ENCODE measurements at places on chromosomes 7 and 10.
A peak's percentile ranks its signal among the peaks of the same experiment; 100 is the strongest.

GRCh38 chr7:20793248-20793647, 6.6 kb upstream of the SP8 start:
- DNase-seq: no peak

DNA sequence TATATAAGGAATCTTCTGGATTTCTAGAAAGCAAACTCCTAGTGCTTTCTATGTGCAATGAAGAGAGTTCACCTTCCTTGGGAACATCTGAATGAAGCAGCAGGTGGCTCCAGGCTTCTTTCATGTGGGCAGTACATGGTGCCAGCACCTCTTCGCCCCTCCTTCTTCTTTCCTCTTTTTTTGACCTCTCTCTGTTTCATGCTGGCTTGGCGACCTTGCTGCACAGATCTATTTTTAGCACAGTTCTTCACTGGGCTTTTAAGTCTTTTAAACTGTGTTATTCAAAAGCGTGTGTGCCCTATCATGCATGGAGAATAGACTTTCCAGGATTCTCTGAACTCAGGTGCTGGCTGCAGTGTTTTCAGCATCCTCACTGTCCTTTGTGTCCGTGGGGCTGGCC, 400.3 kb upstream of the PRKCQ start:
- no peak for DNase-seq

DNA sequence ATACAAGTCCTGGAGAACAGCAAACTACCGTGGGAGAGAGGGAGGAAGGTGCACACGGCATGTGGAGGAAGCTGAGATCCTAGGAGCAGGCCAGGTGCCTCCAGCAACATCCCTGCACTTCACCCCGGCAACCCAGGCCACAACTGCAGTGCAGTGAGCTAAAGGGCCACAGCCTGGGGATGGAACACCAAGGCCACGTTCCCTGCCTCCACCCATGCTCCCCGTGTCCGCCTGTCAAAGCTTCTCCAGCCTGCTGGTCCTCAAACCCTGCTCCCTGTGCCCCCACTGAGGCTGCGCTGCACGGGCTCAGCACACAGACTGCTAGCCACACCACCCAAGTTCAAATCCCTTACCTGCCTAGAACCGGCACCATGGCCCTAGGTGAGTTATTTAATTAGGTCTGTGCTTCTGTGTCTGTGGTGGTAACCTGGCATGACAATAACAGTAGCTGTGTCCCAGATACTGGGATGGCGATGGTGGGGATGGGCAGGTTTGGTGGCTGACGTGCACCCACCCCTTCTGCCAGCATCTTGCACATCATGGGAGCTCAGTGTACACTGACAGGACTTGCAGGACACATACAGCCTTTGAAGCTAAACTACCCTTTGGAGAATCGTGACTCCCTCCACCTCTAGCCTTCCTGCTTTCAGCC, 85.5 kb downstream of the FAM53B start:
- no peak for DNase-seq

GRCh38 chr10:15123749-15124184, 26.6 kb downstream of the RPP38 start:
- DNase-seq: no peak

DNA sequence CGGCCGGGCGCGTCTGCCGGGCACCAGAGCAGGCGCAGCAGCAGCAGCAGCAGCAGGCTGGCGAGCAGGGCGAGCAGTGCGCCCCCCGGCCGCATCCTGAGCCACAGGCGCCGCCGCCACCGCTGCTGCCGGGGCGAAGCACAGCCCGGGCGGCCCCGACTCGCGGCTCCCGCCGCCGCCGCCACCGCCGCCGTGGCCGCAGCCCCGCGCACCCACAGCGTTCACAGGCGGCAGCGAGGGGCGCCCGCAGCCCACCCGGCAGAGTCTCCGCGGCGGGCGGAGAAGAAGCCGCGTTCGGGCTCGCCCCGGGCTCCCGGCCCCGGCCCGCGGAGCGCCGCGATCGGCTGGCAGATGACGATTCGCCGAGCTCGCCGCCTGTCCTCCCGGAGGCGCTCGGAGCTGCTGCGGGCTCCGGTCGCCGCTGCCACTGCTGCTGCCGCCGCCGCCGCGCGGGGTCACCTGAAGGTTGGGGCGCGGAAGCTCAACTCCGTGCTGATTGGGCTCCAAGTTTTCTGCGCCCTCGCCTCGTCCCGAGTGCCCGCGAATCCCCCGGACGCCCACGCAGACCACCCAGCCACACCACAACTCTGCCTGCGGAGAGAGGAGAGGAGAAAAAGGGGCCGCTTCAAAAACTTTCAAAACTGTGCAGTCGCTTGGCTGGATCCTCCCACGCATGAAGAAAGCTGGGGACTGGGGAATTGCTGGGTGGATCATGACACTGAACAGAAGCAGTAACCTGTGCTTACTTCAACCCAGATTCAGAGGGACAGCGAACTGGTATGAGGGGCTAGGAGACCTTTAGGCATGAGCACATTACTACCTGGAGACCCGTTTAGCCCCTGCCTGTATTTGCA, at the start of gene ST8SIA6:
Gene ST8SIA6, minus strand, starts transcription at position 435 of the 854 bp plus-strand sequence. Its CDS starts 340 bp downstream, at position 95.
- DNase-seq: peak; percentile 9

DNA sequence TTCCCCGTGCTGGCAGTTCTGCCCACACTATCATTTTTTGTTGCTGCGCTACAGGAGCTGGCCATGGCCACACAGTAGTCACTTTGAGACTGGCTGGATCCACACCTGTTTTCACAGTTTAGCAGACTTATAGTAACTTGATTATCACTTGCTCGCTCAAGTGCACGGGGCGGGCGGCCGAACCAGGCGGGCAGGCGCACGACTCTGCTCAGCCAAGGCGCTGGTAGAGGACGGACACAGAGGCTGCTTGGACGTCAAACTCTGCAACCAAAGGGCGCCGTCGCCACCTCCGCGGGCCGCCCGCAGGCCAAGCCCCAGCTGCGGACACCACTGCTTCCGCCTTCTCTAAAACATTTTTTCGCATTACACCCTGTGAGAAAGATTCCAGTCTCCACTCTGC, 38.4 kb upstream of the PHYHIPL start:
- DNase-seq: no peak

GRCh38 chr7:6460303-6460702, 12.5 kb upstream of the DAGLB start:
- DNase-seq: no peak

GRCh38 chr7:143259765-143260164, 3.5 kb upstream of the GSTK1 start:
- no peak for DNase-seq

DNA sequence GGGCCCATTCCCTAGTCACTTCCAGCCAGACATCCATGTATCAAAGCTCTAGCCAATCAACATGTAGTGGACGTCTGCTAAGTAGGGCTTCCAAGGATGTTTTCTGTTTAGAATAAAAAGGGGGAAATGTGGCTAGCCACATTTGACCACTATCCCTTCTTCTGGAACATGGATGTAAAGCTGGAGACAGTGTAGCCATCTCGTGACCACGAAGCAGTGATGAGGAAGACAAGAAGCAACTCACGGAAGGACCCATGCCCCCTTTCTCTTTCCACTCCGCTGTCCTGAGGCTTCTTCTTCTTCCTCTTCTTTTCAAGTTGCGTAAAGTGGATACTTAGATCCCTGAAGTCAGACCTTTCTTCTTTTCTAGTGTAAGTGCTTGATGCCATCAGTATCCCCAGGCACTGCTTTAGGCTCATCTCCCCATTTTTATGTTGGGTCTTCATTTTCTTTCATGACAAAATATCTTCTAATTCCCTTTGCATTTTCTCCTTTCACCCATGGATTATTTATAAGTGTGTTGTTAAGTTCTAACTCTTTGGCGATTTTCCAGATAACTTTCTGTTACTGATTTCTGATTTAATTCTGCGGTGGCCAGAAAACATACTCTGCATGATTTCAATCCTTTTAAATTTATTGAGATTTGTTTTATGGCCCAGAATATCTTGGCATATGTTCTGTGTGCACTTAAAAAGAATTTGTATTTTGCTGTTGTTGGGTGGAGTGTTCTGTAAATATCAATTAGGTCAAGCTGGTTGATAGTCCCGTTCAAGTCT, 594.5 kb downstream of the SDK1 start:
- DNase-seq: no peak

- DNase-seq: no peak
These were observed 21.4 kb upstream of the GNAT3 start for GRCh38 chr7:80533287-80533686.

DNA sequence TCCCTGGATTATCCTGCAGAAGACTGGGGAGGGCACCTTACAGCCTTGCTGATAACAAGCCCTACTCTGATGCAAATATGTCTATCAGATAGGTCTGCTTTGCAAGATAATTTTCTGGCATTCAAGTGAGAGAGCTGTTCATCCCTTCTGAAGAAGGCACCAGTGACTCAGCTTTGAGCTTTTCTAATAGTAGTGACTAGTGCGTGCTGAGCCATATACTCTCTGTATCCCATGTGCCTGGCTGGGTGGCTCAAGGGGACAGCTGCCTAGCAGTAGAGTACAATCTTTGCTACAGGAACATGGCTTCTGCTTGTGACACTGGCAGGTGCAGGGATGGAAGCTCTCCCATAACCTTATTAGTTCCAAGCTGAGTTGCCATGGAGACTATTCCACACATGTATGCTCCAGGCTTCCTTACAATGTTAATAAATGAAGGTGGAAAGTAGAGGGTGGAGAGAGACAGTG, 35.0 kb upstream of the ABCB4 start:
- no peak for DNase-seq

DNA sequence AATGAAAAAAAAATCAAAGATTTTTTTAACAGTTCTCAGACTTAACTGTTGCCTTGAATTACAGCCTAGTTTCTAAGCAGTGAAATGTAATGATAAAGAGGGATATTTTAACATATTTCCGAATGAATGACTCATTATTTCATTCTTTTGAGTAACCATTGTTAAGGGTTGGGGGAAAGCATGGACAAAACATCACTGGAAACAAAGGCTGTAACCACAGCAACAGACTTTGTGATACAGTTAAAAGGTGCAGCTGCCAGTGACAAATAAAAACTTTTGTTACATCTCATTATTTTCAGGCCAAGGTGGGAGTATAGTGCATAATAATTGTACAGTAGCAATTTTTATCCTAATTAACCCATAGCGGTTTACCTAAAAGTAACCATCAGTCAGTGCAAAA, 172.6 kb downstream of the LRRTM3 start:
- DNase-seq: no peak

- DNase-seq: no peak
These were observed 379.7 kb upstream of the FOXK1 start for GRCh38 chr7:4302203-4302905.

- DNase-seq: no peak
These were observed 145.0 kb upstream of the LRRTM3 start for GRCh38 chr10:66780796-66781195.

DNA sequence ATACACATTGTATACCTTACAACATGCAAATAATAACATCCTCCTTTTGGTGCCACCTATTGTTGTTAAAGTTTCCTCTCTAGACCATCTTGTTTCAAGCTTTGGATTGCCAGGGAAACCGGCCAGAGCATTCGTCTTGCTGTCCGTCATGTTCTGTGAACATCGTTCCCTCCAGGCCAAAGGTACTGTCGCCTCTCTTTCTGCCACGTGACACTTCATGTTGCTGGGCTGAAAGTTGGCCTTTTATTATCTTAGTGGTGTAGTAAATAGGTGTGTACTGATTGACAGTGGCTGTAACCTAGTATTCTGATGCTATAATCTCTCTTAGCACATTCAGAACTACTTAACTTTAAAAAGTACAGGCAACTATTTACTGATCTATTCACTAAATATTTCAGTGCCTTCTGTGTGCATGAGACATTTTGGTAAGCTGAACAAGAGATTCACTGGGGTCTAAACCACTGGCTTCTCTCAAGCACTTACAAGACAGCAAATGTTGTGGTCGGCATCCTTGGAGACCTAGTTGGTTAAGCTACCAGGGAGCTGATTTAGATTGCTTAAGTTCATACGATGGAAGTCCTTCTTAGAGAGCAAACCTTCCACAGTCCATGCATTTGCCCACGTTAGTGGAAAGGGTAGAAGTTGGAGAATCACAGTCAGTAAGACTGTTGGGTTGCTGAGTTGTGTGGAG, 52.4 kb downstream of the SHH start:
- DNase-seq: no peak

GRCh38 chr7:129008645-129009414, 46.1 kb downstream of the TNPO3 start:
- no peak for DNase-seq

DNA sequence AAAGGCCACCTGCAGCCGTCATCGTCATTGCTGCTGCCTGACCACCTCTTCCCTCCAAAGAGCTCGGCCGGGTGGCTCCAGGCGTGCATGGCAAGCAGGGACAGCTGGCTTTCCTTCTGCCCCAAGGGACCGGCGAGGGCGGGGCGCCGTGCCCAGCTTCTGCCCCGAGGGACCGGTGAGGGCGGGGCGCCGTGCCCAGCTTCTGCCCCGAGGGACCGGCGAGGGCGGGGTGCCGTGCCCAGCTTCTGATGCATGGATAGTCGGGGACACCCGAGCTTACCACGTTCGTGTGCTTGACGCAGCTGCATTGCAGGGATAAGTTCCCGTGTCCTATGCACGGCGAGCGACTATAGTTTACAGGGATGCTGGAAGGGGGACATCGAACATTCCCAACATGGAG, 27.0 kb downstream of the CFAP46 start:
- no peak for DNase-seq

DNA sequence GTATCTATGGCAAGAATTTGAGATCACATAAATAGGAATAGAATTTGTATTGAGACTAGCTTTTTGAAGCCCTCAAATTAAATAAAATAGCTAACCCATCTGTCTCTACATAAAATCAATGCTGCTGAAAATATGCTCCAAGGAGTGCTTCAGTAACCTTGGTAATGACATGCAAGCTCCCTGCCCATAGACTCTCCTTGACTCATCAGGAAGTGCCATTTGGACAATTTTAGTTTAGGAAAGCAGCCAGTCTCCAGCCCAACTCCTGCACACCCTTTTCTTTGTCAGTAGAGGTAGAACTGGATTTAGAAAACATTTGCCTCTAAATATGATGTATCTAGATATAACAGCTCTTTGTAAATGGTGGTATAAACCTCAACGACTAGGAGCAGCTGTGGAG, 69.9 kb upstream of the PTPRZ1 start:
- no peak for DNase-seq

- DNase-seq: no peak
These were observed 163.1 kb downstream of the PRKCQ start for GRCh38 chr10:6416892-6417512.

DNA sequence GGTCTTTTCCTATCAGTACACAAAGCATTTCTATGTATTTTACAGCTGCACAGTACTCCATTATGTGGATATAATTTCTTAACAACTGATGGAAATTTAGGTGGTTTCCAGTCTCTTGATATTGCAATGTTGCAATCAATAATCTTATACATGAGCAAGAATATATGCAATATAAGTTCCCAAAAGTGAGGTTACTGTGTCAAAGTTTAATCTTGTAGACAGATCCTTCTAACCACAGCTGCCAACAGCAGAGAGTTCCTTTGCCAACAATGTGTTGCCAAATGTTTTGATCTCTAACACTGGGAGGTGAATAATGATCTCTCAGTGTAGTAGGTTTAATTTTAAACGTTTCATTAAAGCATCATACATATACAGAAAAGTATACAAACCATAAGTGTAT, 54.5 kb downstream of the CUL2 start:
- no peak for DNase-seq

- DNase-seq: no peak
These were observed 65.5 kb upstream of the SH2B2 start for GRCh38 chr7:102220960-102221800.

- no peak for DNase-seq
These were observed 9.4 kb upstream of the MNX1 start for GRCh38 chr7:157019718-157020451.

Measured in stimulated activated CD8-positive, alpha-beta memory T cell treated with anti-CD3 and anti-CD28 coated beads, Interleukin-7, amount 100 ng/mL, for 1 hour (primary cell).